ENCODE measurements at places on chromosomes 5 and 9.

GRCh38 chr5:64971513-64971912, 202.8 kb downstream of the CWC27 start:
- DNase-seq, result no peak

DNA sequence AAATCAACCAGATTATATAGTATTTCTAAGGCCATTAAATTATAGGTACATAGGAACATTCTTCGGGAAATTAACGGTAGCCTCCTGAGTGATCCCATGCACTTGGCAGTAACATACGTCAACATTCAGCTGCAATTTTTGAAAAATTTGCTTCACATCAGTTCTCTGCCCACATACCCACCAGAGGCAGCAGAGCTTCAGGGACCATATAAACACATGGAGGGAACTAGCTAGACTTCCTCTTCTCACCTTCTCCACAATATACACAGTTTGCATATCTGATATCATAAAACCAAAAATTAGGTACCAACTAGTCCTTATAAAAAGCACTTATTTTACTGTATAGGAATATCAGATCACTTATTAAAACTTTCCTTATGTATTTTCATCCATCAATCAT, 4.8 kb downstream of the PSIP1 start:
- DNase-seq, result no peak

DNA sequence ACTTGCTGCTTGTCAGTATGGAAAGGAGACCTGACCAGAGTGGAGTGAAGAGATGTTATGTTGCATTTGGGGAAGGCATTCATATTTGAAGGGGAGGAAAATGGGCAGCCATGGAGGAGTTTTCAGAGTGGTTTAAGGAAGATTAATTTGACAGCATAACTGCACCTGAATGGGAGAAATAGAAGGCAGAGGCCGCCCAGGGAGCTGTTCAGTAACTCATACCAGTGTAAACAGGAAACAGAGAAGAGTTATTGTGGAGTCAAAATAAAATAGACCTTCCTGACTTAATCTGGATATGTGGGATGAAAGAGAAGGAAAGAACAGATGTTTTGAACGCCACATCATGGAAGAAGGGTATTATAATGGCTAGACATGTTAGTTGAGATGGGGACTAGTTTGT, 13.4 kb downstream of the SLC44A1 start:
- DNase-seq, result no peak

GRCh38 chr9:128845186-128845931, 15.8 kb upstream of the SPOUT1 start:
- no peak for DNase-seq

DNA sequence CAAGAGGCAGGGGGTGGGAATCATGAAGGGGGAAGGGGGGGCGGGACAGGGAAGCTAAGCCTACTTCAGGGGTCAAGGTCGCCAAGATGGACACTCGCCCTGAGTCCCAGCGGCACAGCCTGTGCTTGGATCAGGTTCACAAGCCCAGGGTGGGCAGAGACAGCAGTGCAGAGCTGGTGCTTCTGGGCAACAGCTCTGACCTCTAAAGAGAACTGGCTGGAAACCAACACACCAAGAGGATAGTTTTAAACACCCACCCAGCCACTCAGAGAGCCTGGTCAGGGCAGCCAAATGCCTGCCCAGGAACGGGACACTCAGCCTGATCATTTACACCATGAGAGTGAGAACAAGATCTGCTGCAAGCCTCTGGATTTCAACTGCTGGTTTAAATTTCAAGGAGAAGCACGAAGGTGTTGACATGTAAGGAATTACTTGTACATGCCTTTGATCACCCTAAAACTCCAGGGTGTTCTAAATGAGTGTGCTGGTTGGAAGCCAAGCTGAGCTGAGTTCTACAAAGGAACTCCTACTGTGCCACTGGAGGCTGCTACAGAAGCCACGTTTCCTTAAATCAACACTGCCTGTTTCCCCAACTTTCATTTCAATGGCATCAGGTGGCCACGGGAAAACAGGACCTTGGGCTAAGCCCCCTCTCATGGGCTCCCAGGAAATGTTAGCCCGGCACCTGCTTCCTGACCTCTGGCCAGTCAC, 91.5 kb downstream of the TTLL11 start:
- no peak for DNase-seq

DNA sequence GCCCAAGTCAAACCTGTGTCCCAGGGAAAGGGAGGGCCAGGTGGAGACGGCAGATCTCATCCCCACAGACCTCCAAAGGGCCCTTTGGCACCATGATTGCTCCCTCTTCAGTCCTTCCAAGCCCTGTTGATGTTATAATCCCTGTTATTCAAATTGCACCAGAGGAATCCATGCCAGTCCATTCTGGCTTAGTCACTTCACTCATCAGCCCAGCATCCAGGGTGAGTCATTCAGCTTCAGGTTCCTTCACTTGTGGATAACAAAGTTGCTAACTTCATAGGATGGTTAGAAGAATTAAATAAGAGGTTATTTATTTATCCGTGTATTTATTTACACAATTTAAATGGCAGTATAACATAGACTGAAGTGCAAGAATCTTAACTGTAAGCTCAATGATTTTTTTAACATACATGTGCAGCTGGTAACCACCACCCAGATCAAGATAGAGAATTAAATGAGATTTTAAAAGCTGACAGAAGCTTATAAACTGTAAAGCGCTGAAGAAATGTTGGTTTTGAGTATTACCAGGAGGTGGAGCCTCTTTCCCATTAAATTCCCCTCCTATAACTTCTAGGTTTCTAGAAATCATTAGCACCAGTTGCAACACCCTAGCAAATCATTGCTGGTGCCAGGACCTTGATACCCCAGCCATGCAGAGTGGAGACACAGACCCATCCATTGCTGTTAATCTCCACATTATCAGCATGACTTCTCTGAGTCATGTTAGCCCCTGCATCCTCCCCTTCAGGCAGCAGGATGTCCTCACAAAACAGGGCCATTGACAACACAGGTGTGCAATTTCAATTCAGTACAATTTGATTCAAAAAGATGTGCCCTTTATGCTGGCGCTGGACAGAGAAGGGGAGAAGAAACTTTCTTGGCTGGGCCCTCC, 77.4 kb downstream of the SEC61B start:
- DNase-seq, result peak; percentile 60

- no peak for DNase-seq
These were observed 10.3 kb upstream of the CD180 start for GRCh38 chr5:67206929-67207328.

GRCh38 chr9:84667571-84668195, 1.8 kb upstream of the NTRK2 start:
- DNase-seq, result no peak

- DNase-seq, result no peak
These were observed 172.3 kb upstream of the RFX3 start for GRCh38 chr9:3698076-3698475.

Data from kidney glomerular epithelial cell (primary cell).